ENCODE measurements at places on chromosomes 11 and 22.

DNA sequence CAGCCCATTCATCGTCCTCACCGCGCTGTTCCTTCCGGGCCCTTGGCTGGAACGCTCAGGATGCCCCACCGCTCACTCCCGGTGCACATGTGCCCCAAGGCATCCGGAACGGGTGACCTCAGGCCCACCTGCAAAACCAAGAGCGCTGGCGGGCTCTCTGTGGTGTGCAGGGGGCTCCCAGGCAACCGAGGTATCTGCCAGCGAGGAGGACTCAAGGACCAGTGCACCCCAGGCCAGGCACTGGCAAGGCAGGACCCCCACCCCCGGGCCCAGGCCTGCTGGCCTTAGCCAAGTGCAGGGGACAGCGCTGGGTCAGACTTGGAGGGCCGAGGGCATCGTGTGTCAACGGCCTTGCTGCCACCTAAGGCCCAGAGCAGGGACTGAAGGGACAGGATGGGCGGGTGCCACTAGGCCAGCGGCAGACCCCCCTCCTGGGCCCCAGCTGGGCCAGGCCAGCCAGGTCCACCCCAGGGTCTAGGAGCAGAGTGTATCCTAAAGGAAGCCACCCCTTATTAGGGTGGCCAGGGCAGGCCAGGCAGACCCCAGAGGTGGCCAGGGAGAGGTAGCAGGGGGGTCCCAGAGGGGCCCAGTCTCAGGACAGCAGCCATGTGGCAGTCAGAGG lies 8.5 kb downstream of the TNNT3 start:
- no peak for DNase-seq

- no peak for DNase-seq
These were observed 16.8 kb upstream of the OSBPL5 start for GRCh38 chr11:3181725-3182461.

GRCh38 chr11:107587306-107587979 lies 3.5 kb upstream of the ELMOD1 start:
- DNase-seq = no peak

GRCh38 chr22:35198738-35199137 lies 58.6 kb upstream of the HMGXB4 start:
- no peak for DNase-seq

- no peak for DNase-seq
These were observed 638.6 kb upstream of the ANO5 start for GRCh38 chr11:21554284-21554683.

GRCh38 chr22:35548722-35549112 lies 8.1 kb downstream of the RASD2 start:
- no peak for DNase-seq

DNA sequence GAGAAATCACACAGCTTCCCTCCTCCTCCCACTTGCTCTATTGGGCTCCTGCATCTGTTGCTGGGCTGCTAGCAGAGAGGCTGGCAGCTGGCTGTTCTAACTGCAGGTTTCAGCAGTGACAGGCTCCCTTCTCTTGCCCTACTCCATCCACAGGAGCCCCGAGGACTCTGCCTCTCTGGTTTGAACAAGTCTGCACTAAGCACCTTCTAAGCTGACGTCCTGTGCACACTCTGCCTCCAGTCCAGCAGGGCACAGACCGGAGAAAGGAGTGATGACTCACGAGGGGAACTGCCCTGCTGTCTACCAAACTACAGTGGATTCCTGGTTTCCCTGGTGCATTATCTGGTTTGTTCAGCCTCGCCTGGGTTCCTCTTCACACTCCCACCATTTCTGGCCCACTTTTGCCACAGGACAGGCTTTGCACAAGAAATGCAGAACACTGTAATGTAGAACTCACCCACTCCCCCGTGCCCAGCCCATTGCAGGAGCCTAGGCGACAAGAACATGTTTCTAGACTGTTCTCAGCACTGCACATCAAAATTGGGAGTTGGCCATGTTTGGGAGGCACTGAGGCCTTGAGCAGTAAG lies 26.0 kb downstream of the IL10RA start:
- no peak for DNase-seq

- DNase-seq = no peak
These were observed 49.6 kb downstream of the NUP98 start for GRCh38 chr11:3747704-3748103.

DNA sequence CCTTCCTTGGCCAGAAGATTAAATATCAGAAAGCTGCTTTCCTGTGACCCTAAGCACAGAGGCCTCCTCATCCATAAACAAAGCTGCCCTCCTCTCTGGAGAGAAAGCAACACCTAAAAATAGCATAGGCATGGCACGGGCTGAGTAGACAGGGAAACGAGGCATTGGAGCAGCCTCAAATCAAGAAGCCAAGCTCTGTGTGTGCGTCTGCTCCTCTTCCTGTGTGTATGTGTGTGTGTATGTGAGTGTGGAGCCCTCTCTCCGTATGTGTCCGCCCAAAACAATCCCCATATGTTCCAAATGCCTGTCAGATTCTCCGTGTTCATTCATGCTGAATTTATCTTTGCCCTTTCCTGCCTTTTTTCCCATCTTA lies 24.0 kb downstream of the KCNJ5 start:
- no peak for DNase-seq

DNA sequence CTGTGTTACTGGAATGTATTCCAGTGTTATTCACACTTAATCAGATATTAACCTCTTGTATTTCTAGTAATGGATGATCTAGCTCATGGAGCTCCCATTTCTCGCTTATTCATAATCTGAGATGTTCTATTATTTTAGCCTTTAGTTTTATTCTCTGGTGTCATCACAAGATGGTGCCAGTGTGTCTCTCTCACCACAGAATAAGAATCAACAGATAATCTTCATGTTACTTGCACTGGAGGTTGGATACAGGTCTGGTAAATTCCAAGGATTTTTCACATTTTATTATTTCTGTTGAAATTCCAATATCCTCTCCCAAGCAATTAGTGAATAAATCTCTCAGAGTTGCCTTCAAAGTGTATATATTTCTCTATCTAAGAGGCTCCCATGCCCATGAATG lies 74.6 kb downstream of the CASP12 start:
- no peak for DNase-seq

DNA sequence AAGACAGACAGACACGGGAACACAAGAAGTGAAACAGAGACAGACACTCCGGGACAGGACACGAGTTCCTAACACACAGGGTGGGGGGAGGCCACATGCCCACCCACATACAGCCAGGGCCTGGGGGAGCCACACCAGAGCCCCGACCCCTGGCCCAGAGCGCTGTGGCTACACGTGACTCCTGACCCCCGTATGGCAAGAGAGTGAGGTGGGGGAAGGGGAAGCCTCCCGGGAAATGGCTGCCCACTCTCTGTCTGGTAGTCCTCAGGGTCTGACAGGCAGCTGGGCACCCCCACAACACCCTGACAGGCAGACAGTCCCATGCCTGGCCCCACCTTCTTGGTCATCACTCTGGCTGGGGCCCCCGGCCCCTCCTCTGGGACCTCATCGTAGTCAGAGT lies 38.6 kb upstream of the PDE2A start:
- no peak for DNase-seq

DNA sequence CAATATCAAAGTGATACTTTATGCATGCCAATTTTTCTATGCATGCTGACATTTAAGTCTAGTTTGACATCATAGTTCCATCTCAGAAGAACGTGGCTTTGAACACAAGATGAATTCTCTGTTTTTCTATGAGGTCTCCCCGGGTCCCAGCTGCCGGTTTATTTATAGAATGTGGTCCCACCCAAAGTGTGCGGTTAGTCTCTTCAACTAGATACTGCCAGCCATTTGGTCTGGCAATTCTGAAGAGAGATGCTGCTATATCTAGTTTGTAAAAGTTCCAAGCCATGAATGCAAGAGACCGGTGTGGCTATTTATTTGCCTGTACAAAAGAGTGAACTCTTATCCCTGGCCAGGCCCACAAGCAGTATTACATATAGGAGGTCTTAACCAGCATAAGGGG lies 9.2 kb downstream of the OR5A2 start:
- DNase-seq = no peak

GRCh38 chr11:132343445-132344175 lies 973.2 kb downstream of the NTM start:
- DNase-seq = no peak

GRCh38 chr11:86795511-86795910 lies 4.8 kb upstream of the PRSS23 start:
- no peak for DNase-seq
